ENCODE measurements at places on chromosomes 3 and 15.

DNA sequence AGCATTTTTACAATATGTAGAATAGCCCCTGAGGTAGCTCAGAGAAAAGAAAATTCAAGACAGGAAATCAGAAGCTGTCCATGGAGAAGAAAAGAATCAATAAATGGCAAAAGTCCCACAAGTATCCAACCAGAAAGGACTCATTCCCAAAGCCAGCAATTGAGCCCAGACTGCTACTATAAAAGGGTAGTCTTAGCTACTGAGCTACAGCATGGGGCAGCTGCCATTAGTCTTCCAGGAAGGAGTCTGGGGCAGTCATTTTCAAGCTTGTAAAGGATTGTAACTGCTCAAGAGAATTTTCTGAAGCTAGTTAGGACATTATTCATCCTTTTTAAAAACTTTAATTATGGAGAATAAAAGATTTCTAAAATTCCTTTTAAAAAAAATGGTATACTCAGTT, 10.5 kb downstream of the LEKR1 start:
- no peak for DNase-seq

DNA sequence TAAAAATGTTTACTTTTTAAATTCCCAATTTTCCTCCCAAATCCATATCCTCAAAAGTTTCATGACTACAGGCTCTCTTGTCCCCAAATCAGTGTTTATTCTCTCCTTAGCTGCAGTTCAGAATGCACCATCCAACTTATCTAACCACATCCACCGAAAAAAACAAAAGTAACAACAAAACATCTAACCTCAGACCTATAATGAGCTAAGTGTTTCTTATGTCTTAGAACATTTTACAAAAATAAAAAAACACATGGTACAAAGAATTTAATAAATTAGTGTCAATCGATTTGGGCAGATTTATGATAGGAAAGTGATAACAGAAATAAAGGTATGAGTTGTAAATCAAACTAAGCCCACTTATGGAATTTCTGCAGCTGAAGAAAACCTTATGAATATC, 13.6 kb downstream of the SATB1 start:
- DNase-seq = no peak

DNA sequence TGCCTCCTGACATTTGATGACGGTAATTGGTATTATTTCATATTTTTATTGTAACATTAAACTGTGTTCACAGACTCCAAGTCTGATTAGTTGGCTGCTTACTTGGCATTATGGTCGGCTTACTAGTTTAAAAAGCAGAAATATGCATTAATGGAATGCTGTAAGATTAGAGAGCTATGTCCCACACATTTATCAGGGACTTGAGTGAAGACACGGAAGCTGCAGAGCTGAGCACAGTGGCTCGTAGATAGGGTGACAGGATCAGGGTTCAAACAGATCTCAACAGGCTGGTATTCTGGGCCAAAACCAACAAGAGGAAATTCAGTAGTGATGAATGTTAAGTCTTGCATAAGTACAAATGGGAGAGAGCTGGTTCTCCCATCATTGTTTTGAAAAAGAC, 113.8 kb downstream of the ADAMTSL3 start:
- DNase-seq = no peak

- DNase-seq = no peak
These were observed 28.7 kb upstream of the DUSP7 start for GRCh38 chr3:52084954-52085680.

- DNase-seq = no peak
These were observed 5.7 kb upstream of the CCR5 start for GRCh38 chr3:46365041-46365440.

- DNase-seq = peak; percentile 60
These were observed 57.9 kb downstream of the BTD start for GRCh38 chr3:15659254-15659975.

- DNase-seq = no peak
These were observed 116.8 kb downstream of the TPRG1 start for GRCh38 chr3:189288348-189289235.

DNA sequence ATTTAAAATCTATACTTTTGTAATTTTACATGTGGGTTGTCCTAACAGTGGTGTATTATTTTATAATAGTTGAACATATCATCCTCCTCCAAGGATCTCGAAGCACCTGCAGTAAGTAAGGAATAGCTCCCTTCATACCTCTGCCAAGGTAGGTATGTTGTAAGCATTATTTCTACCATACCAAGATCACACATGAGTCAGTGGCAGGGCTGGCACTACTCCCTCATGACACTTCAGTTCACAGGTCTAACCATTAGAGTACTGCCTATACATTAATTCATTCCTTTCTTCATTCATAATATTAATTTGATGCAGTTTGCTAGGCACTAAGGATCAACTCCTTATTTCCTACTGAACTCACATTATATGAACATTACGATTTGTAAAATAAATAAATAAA, 11.9 kb upstream of the LEKR1 start:
- DNase-seq = no peak

DNA sequence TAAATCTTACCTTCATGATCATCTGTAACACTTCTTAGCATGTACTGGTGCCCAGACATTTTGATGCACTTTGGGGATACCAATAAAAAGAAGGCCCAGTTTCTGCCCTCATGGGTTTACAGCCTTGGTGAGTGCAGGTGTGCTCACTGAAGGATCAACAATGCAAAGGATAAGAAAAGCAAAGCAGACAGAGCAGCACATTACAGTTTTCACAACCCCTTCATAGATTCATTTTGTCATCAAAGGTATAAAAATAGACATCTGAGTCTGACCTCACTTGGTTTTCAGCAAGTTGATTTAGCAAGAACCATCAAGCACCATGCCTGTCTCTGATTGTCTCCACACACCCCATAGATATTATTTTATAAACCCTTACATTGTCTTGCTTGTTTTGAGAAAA, 77.6 kb downstream of the BFSP2 start:
- no peak for DNase-seq

DNA sequence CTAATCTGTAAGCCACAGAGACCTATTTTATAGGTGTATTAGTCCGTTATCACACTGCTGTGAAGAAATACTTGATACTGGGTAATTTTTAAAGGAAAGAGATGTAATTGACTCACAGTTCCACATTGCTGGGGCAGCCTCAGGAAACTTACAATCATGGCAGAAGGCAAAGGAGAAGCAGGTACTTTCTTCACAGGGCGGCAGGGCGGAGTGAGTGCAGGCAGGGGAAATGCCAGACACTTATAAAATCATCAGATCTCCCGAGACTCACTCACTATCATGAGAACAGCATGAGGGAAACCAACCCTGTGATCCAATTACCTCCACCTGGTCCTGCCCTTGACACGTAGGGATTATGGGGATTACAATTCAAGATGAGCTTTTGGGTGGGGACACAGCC, 108.7 kb downstream of the GALK2 start:
- DNase-seq = no peak

GRCh38 chr15:74170071-74170844, 3.3 kb upstream of the ISLR start:
- no peak for DNase-seq

DNA sequence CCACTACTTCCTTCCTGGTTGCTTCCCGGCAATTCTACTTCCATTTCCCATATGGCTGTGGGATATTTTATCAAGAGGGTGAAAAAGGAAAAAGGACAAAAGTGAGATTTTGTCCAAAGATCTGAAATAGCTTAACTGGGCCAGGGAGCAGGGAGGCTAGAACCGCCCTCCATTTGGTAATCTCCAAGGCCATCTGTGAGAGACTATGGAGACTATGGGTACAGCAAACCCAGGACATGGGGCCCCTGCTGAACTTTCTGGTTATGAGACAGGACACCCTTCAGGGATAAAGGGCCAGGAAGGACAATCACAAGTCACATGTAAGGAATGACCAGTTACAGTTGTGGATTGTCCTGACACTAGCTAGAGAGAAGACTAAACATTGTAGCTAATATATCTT, 24.3 kb downstream of the ZSCAN2 start:
- DNase-seq = no peak

DNA sequence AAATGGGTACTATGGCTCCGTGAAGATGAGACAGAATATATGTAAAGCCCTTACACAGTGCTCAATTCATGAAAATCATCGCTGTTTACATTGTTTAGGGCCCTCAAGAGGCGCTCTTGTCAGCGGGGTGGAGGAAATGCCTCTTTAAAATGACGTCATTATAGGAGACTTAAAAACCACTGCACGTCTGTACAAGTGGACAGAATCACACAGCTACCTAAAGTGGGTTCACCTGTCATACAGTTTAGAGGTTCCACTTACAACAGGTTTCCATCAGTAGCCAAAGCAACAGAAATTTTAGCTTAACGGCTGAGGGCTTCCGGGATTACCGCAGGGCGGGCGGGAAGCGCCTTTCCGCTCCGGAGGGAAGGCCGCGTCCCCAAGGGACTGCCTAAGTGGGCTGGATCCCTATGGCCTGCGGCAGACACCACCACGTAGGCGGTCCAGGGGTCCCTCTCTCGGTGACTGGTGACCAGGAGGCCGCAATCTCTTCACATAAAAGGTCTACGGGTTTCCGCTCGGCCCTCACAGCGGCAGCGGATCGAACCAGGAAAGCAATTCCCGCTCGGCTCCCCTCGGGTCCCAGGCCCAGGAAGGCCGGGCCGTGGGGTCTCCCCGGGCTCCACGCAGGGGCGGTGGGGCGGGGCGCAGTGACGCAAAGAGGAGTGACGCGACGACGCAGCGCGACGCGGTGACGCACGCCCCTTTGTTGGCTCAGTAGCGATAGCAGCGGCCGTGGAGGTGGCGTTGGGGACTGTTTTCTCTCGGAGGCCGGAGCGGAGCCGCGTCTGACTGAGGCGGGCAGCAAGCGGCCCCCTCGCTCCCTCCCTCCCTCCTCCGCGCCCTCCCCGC, at the start of gene ARIH1:
TSS of gene ARIH1 (plus strand) at position 717 of the 852 bp plus-strand sequence. CDS start 310 bp downstream, outside the sequence.
- peak; percentile 92 for DNase-seq

GRCh38 chr15:29473621-29474105, 204.0 kb upstream of the NSMCE3 start:
- no peak for DNase-seq

DNA sequence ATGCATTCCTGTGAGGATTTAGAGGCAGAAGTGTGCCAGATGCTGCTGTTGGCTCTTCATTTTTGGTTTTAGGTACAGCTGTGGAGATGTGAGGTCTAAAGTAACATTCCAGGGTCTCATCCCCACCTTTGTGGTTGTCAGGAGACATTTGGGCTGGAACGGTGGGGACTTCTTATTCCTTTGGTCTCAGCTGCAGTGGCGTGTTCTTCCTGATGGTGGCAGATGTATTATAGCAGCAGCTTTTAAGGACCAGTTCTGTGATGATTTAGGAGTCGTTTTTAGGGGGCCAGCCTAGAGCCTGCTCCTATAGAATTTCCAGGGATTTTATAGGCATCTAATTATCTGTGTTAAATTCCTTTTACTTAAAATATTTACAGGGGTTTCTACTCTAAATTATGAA, 221.0 kb upstream of the EOMES start:
- DNase-seq = peak; percentile 4

DNA sequence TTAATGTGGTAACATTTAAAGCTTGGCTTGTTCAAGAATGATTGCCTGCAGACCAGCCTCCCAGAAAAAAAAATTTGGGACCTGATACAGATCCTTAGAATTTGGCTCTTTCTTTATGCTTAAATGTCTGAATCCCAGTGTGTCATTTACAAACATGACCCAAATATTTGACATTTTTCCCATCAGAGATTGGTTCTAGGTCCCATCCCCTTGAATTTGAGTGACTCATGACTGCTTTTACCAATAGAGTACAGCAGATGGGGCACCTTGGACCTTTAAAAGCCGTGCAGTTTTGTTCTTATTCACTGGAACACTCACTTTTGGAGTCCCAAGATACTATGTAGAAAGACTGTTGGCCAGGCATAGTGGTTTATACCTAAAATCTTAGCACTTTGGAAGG, 231.6 kb downstream of the ZIC1 start:
- DNase-seq = no peak

DNA sequence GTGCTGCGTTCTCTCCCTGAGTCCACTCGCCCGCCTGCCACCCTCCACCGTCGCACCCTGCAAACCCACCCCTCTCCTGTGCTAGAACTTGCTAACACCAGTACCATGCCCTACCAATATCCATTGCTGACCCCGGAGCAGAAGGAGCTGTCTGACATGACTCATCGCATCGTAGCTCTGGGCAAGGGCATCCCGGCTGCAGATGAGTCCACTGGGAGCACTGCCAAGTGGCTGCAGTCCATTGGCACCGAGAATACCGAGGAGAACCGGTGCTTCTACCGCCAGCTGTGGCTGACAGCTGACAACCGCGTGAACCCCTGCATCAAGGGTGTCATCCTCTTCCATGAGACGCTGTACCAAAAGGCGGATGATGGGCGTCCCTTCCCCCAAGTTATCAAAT, 4.9 kb upstream of the ALAS1 start:
- peak; percentile 83 for DNase-seq

GRCh38 chr3:135622656-135623055, 342.9 kb upstream of the PPP2R3A start:
- no peak for DNase-seq

DNA sequence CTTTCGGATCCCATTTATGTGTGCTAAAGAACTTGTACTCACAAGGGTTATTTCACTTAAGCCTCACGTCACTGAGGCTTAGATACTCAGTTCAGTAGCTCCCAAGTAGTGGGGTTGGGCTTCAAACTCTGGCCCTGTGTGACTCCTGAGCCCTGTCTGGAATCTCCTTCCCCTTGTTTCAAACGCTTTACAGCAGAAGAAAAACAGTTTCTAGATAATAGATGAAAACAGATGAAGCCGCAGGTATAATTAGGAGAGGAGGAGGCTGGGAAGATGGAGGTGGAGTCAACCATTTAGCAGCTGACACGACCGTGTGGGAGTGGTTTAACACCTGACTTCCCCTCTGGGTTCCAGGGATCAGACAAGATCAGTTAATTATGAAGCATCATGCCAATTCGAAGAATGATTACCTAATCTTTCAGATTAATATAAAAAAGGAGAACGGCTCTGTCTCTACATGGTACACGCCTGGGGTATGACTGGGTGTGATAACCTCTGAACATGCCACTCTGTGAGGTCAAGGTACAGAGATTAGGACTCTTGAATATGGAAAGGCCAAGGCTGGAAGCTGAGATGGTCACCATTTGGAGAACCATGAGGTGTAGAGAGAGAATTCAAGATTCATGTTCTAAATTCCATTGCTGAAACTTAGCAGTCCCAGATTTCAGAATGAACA, 31.1 kb downstream of the TPM1 start:
- DNase-seq = peak; percentile 71

DNA sequence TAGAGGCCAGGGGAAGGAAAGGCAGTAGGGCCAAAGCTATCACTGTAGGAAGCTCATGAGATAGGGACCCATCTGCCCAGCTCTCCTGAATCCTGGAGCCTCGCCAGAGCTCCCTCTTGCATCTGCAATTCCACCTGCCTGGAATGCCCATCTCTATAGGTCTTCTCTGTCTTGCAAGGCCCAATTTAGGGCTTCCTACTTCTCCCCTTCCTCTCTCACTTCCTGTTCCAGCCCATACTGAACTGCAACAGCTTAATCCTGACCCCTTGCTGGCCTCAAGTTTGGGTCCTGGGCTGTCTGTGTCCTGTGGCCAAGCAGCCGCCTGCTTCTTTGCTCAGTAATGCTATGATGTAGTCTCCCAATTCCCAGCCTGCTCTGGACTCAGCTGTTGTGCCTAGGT, 3.6 kb upstream of the PTPN23 start:
- DNase-seq = no peak

GRCh38 chr3:183911087-183911486, 26.4 kb upstream of the PARL start:
- DNase-seq = no peak

- DNase-seq = no peak
These were observed 51.4 kb downstream of the CPEB1 start for GRCh38 chr15:82595766-82596165.

All from M059J (cell line).